GM19239 (cell line): ENCODE measurements at places on chromosomes 16 and 17.

DNA sequence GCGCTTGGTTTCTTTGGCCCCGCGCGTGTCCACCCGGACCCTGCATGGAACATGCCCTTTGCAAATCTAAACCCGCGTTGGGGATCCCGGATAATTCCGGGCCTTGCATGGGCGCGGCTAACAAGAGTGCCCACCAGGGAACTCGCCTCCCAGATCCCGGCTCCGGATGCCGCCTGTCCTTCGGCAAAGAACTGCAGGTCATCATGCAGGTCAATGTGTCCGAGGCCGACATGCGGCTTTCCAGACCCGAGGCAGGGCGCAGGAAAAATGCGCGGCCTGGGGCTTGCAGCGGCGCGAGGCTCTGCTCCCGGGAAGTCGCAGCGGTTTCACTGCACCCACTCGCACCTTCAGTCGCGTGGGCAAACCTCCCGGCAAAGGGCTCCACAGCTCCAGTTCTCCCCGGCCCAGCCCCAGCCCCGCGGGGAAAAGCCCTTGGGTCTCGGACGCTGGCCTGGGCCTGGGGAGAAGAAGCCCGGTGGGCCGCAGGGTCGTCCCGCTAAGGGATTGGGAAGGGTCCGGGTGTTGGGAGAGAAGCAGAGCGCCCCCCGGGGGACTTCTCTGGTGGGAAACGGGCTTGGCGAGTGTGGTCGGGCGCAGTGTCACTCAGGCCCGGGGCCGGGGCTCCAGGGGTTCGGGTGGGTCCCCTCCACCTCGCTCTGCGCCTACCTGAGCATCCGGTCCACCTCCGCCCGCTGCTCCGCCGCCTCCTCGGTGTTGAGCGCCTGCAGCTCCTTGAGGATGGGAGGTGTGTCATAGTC, 805 bp downstream of the HNF1B start:
- peak; percentile 20 for DNase-seq

DNA sequence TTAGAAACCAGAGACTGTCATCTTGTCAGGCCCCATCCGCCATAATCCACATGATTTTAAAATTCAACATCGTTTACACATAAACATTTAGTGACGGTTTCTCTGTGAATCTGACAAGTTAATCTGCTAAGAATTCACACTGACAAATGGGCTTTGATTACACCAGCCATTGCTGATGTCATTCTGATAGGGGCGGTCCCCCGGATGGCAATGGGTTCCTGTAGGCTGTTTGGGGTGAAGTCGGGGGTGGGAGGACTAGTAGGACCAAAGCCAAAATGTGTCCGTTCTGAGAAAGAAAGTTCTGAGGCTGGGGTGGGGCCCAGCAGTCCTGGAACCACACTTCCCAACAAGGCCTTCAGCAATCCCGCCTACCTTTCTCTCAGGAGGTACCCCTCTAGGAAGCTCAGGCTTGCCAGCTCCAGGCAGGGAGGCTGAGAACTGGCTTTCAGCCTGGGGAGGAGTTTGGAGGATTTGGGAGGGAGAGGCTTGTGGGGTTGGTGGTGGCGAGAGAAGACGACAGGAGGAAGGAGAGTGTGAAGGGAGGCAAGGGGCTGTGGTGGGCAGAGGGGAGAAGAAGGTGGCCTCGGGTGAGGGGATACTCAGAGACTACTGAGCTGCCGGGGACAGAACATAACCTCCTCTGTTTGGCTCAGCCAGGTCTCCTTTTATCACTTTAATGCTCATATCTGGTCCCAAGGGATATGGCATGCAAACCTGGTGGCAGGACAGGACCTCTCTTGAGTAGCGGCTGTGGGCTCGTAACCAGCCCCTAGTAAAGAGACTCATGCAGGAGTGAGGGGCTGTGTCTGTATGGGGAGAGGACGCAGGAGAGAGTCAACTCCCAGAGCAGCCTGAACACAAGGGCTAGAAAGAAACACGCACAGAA, 8.6 kb downstream of the HIC1 start:
- no peak for DNase-seq

GRCh38 chr17:38702166-38702915, 2.7 kb upstream of the MLLT6 start:
- DNase-seq = peak; percentile 59

- DNase-seq = no peak
Measured at GRCh38 chr16:58471209-58471975, 28.6 kb upstream of the NDRG4 start.

DNA sequence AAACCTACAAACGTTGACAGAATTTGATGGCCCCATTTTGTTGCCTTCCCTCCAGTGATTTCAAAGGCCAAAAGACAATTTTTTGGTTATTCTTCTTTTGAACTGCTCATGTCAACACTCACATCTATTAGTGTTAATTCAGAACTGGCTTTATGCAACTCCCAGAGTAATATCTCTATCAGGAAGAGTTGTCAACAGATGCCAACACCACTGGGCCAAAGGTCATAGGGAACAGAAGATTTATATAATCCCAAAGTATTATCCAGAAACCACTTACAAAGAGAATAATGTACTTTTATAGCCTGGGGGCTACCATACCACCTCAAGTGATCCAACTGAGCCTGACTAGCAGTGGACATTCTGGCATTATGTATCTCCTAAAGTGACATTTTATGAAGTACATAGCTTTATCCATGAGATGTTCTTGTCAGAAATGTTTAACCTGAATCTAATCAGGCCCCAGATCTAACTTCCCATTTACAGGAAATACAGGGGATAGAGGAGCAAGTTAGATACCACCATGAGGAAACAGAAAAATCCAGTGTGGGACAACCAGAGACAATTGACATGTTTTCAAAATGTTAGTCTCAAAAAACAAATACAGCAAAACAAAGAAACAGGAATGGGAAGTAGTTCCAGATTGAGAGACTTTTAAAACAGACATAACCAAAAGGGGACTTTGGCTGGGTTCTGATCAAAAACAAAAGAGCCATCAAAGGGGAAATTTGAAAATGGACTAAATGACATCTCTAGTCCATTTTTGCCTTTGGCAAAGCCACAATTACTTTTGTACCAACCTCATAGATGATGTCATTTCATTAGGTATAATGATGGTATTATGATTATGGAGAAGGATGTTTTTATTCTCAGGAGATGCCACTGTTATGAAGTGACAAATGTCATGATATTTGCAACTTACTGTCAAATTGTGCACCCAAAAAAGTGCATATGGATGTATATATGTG, 18.5 kb downstream of the FAM117A start:
- DNase-seq = no peak

DNA sequence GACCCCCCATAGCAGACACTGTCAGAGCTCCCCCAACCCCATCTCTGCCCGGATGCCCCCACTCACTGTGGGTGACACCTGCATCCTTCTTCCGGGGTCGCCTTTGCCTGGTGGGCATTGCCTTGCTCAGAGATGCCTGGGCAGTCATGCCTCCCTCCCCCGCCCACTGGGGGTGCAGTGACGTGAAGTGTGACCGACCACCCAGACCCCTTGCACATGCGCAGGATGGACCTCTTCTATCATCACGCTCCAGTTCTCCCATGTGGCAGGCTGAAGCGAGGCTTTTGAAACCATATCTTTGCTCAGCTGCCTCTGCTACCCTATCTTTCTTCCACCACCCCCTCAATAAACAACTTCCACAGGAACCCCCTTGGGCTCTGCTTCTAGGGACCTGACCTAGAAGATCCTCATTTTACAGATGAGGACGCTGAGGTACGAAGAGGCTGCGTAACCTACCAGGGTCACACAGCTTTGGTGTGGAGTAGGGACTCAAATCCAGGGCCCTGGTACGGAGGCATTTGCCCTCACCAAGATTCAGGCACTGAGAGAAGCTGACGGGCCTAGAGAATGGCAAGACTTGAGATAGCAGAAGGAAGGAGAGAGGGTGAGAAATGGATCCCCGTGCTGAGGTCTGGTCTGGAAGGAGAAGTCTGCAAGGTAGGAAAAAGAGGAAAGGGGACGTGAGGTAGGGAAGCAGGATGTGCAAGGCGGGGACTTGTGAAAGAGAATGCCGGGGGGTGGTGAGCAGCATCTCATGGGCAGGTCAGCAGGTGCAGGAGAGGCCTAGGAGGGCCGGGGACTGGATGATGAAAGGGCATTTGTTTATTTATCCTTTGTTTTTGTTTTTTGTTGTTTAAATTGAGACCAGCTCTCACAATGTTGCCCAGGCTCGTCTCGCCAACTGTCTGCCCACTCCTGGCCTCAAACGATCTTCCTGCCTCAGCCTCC, 14.4 kb downstream of the NLRC5 start:
- DNase-seq = no peak

DNA sequence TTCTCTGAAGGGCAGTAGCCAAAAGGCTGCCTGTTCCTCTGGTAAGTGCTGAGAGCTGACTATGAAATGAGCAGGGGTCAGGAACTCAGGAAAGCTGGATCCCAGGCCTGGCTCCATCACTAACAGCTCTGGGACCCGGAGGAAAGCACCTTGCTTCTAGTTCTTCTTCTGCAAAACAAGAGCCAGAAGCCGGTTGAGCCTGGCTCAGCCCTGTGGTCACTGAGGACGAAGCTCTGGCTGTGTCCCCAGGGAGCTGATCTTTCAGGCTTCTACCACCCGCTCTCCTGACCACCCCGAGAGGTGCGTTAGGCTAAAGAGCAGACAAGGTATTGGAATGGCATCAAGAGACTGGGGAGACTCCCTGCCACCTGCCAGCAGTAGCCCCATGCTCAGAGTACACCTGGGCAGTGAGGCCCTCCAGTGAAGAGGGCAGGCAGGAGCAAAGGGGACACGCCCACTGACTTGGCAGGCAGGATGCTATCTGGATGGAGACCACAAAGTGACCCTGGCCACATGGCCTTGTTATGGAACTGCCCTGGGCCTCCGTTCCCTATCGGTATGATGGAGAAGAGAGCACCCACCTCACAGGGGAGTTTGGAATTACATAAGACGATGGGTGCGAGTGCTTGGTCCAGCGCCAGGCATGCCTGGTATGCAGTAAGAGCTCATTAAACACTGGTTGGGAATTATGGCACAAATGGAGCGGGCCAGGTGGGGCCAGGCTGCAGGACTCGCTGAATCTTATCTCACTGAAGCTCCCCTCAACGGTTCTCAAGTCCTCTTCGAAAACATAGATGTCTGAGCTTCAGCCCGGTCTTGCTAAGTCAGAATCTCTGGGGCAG, 61.4 kb downstream of the COG7 start:
- no peak for DNase-seq

DNA sequence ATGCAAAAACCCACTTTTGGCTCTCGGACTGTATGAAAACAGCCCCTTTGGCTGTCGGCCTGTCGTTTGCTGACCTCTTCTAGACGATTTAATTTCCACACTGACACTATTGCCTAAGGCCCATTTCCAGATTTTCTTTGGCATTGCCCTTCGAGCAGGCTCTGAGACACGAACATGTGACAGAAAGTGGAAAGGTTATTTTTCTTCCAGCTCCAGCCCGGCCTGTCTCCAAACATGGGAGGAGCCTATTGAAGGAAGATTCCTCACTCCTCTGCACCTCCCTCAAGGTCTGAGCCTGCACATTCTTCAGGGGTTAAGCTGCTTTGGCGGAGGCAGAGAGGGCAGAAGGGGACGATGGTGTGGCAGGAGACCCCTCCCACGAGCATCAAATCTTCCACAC, 85.9 kb upstream of the FOXF1 start:
- DNase-seq = no peak

DNA sequence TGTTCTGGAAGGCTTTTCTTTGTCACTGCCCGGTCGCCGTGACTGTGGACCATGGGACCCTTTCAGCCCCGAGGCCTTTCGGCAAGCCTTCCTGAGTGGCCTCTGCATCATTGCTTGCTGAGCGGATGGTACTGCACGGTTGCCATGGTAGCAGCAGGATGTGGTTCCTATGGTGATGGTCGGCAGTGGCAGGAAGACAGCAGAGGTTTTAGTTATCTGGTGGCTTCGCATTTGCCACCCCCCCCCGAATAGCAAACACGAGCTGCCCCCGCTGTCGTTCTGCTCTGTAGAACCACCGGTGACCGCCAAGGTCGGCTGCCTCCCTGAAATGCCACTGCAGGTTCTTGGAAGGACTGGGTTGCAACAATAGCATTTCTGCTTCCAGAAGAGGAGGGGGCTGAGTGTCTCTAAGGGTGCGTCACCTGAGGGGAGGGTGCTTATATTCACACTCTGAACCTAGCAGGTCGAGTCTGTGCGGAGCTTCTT, 76.6 kb downstream of the CMIP start:
- peak; percentile 69 for DNase-seq

DNA sequence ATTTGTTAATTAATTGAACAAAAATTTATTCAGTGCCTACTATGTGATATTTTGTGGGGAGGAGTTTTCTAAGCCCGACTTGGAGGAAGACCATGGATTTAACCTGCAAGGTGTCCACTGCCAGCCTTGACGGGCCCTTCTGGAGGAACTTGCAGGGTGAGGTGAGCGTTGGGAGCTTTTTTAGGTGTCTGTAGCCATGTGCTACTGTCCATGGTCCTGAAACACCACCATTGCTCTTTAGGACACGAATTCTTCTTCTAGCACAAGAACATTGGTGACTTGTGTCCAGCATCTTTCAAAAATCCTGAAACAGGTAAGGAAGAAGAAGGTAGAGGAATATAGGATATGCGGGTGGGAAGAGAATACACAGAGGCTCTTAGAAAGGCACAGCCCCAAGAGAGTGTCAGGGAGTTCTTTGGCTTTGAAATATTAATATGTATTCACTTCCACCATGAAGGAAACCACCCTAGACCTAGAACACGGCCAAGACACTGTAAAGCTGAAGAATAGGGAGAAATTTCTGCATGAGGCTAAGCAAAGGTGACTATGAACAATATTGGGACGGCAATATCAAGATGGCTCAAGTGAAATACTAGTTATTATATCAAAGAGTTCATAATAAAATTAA, 27.9 kb upstream of the OR4D1 start:
- DNase-seq = peak; percentile 16
